ENCODE measurements at places on chromosomes 13 and 19.

GRCh38 chr19:29505097-29505824 is 20.5 kb upstream of the VSTM2B start:
- no peak for DNase-seq

DNA sequence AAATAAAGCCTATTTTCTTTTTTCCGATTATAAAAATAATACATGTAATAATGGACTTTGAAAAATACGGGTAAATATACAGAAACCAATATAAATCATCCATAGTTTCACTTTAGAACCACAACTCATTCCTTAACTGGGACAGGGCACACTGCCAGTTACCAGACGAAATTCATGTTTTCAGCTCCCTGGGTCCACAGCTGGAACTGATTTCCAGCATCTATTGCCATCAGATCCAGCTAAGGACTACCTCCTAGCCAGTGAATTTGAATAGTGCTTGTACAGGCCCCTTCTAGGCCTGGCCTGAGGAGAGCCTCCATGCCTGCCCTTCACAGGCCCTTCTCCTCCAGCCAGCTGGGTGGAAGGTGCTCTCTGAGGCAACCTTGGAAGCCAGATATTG is 30.0 kb upstream of the ATP12A start:
- DNase-seq = no peak

- DNase-seq = no peak
Observed at GRCh38 chr19:6788896-6789295, 16.4 kb downstream of the VAV1 start.

- no peak for DNase-seq
Observed at GRCh38 chr19:2027361-2027760, 11.8 kb upstream of the BTBD2 start.

- DNase-seq = peak; percentile 91
Observed at GRCh38 chr19:14031719-14032480, at the start of gene IL27RA. Gene IL27RA (plus strand): TSS chr19:14031762. CDS start chr19:14031873, 111 bp downstream.

GRCh38 chr19:28217022-28217421 is 995.9 kb downstream of the UQCRFS1 start:
- DNase-seq = no peak

DNA sequence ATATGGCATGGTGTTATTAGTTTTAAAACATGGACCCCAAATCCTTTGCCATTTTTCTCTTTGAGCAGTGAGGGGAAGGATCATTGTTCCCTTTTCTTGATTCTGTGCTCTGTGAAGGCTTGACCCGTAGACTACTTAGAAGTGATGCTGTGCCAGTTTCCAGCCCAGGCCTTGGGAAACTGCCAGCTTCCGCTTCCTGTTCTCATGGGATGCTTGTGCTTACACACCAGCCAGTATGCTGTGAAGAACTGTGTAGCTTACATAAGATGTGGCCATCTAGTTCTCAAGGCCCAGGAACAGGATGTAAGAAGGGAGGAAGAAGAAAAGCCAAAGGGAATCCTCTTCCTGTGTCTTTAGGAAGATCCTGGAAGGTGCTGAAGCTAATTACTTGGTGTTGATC is 180.9 kb downstream of the PCCA start:
- DNase-seq = no peak

GRCh38 chr13:101579281-101579802 is 126.9 kb downstream of the ITGBL1 start:
- DNase-seq = no peak

- DNase-seq = no peak
Observed at GRCh38 chr13:85543144-85543543, 256.1 kb downstream of the SLITRK6 start.

DNA sequence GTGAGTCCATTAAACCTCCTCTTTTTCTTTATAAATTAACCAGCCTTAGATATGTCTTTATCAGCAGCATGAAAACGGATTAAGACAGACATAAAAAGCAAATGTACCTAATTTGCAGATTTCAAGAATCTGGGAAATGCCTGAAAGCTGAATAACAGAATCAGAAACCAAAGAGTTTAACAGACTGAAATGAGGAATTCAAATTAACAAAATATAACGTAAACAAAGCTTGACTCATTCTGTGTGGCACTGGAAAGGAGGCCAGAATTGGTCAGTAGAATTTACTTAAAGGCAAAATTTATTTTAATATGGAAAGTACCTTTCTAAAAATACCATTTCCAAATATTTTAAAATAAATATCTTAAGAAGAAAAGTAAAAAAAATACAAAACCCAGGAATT is 540.6 kb upstream of the HTR2A start:
- no peak for DNase-seq

DNA sequence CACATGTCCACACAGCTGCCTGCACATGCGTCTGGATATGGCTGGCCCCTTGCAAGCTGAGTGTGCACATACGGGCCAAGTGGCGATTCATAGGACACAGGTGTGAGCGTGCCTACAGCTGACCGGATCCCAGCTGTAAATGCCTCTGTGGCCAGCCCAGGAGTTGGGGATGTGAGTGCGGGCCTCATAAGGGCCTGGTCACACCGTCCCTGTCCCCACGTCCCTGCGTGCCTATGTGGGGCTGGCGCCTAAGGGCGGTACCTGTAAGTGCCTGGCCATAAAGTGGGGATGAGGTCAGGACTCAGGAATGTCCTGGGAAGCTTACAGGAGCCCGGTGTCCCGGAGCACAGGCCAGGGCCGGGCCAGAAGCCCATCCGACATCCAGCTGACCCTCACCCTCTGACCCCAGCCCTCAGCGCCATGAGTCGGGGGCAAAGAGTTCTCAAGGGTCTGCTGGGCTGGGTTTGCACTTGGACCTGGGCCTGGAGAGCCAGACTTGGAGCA is 1.3 kb upstream of the ARHGAP45 start:
- DNase-seq = peak; percentile 3

GRCh38 chr19:17520865-17521264 is 9.4 kb downstream of the PGLS start:
- DNase-seq = no peak

- peak; percentile 80 for DNase-seq
Observed at GRCh38 chr13:99425485-99426341, 75.6 kb upstream of the TM9SF2 start.

DNA sequence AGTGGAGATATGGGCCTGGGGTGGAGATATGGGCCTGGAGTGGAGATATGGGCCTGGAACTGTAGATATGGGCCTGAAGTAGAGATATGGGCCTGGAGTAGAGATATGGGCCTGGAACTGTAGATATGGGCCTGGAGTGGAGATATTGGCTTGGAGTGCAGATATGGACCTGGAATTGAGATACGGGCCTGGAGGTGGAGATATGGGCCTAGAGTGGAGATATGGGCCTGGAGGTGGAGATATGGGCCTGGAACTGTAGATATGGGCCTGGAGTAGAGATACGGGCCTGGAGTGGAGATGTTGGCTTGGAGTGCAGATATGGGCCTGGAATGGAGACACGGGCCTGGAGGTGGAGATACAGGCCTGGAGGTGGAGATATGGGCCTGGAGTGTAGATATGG is 402 bp downstream of the KIR3DL3 start:
- no peak for DNase-seq

- no peak for DNase-seq
Observed at GRCh38 chr19:54795758-54796157, 7.7 kb upstream of the KIR2DL4 start.

GRCh38 chr13:70505809-70506208 is 397.6 kb upstream of the KLHL1 start:
- no peak for DNase-seq

DNA sequence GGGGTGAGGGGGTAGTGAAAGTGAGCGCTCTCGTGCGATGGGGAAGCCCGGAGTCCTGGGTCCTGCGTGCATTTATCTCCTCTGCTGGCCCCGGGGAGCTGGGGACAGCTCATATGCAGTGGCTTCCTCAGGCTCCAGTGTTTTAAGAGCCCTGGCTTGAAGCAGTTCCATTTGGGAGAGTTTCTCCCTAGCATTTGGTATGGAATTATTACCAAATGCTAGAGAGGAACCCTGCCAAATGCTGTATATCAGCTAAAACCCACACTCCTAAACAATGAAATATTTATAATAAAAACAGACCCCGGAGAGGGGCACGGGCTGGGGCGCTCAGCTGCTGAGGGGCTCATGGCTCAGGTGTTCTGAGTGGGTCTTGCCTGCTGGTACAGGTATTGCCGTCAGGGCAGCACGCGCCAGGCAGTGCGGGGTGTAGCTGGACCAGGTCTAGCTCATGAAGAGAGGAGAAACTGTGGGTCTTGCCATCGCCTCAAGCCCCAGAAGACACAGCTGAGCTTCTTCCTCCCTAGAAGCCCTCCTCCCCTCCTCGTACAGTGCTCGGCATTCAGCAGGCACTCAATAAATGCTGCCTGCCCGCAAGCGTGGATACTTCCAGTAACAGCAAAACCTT is 163.6 kb upstream of the ZNF536 start:
- no peak for DNase-seq

- DNase-seq = no peak
Observed at GRCh38 chr13:98559169-98559568, 17.7 kb downstream of the STK24 start.

- DNase-seq = no peak
Observed at GRCh38 chr19:35299523-35300338, 7.8 kb downstream of the MAG start.

DNA sequence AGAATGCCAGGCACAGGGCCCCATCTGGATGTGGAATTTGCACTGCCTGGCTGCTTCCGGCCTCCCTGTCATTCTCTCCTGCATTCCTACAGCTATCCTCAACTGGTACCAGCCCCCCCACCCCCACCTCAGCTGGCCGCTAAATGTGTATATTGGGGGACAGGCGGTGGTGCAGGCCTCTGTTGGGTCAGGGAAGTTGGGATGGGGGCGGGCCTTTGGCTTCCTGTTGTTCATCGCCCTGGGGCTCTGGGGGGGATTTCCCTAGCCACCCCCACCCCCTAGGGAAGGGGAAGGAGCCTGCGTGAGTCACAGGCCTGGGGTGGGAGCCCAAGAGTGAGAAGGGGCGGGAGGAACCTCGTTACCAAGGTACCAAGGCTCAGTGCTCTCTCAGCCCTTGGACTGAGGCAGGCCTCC is 10.6 kb downstream of the POU2F2 start:
- DNase-seq = peak; percentile 93

- DNase-seq = no peak
Observed at GRCh38 chr13:26759907-26760831, at the start of gene GPR12. Gene GPR12 (minus strand): TSS chr13:26760786. CDS start chr13:26759827, 959 bp downstream.

- no peak for DNase-seq
Observed at GRCh38 chr19:38211151-38211591, 12.9 kb downstream of the DPF1 start.

- DNase-seq = peak; percentile 73
Observed at GRCh38 chr13:111177081-111177711, 62.1 kb downstream of the ARHGEF7 start.

DNA sequence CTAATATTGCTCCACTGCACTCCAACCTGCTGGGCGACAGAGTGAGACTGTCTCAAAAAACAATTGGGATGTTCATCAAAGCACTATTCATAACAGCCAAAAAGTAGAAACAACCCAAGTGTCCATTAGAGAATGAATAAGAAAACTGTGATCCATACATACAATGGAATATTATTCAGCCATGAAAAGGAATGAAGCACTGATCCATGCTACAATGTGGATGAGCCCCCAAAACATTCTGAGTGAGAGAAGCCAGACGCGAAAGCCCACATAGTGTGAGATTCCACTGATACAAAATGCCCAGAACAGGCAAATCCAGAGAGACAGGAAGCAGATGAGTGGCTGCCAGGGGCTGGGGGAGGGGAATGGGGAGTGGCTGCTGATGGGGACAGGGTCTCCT is 16.0 kb downstream of the KLF2 start:
- DNase-seq = no peak

- no peak for DNase-seq
Observed at GRCh38 chr13:28819046-28819730, 951 bp upstream of the MTUS2 start.

- no peak for DNase-seq
Observed at GRCh38 chr13:27905650-27906049, 14.2 kb upstream of the PDX1 start.

DNA sequence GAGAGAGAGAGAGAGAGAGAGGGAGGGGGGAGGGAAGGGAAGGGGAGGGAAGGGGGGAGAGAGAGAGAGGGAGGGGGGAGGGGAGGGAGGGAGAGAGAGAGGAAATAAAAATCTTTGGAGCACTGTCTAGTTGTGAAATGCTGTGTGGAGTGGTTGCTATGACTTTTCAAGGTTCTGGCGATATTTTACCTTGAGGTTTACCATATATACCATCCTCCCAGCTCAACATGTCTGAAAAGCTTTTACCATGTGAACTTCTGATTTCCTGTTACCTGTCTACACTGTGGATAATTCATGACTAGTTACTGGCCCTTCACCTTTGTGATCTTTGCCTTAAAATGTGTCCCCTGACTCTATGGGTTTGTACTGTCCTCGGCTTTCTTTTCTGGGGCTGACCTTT is 38.2 kb downstream of the SERP2 start:
- DNase-seq = no peak
